ENCODE measurements at places on chromosomes 16 and 17.

- DNase-seq = no peak
Observed at GRCh38 chr17:70109497-70109896, 34.5 kb downstream of the KCNJ16 start.

DNA sequence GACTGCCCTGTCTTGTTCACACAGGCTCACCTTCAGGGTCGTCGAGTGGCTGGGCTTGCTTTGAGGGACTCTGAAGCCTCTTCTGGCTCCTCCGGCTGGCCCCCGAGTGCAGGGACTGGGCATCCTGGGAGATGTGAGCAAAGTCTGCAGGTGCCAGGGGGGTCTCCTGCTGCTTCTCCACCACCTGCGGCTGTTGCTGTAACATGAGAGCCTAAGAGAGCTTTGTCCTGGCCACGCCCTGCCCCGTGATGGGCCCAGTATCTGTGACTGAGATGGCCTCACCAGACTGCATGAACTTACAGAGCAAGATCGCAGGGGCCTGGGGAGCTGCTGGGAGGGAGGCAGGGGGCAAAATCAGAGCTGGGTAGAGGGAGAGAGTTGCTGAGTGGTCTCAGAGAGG is 12.5 kb downstream of the ERN2 start:
- DNase-seq = no peak

DNA sequence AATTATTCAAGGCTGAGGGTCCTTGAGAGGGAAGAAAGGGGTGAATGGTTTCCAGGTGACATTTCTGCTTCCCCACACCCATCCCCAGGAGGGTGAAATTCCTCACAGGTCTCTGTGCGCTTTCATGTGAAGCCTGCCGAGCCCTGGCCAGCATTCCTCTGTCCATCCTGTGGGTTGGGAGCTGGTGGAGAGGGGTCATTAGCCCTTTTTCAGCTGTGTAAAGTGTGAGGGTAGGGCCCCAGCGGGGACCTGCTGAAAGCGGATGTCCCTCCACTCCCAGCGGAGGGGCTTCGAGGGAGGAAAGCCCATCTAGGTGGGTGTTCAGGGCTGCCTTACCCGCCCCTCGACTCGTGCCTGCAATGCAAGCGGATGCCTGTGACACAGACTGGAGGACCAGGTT is 53.3 kb upstream of the DLX4 start:
- no peak for DNase-seq

DNA sequence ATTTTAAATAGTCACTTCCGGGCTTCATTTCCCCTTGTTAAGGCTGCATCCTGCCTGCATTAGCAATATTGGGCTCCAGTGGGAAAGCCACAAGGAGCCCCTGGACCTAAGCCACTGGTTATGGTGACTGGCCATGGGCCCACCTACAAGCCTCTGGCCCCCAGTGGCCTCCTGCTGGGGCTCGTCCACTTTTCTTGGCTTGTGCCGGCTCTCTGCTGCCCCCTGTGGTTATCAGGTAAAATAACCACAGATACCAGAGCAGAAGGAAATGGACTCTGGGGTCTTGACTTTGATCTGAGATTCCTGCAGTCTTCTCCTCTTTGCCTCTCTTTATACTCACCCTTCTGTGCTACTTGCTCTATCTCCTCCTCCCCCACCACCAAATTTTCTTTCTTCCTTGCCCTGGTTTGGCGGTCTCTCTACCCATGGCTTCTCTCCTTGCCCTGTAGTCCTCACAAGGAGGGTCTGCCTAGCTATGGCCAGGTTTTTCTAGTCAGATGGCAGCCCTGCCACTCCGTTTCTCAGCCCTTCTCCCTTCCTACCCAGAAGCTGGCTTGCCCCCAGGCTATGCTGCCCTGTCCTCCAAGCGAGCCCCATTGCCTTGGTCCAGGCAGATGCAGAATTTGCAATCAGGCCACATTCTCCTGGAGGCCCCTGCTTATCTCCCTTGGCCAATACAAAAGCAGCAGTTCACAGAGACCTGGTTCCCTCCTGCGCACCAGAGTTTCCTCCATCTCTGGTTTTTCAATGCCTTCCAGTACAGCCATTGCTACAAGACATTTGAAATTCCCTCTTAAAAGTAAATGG is 82.9 kb upstream of the RCVRN start:
- DNase-seq = no peak

DNA sequence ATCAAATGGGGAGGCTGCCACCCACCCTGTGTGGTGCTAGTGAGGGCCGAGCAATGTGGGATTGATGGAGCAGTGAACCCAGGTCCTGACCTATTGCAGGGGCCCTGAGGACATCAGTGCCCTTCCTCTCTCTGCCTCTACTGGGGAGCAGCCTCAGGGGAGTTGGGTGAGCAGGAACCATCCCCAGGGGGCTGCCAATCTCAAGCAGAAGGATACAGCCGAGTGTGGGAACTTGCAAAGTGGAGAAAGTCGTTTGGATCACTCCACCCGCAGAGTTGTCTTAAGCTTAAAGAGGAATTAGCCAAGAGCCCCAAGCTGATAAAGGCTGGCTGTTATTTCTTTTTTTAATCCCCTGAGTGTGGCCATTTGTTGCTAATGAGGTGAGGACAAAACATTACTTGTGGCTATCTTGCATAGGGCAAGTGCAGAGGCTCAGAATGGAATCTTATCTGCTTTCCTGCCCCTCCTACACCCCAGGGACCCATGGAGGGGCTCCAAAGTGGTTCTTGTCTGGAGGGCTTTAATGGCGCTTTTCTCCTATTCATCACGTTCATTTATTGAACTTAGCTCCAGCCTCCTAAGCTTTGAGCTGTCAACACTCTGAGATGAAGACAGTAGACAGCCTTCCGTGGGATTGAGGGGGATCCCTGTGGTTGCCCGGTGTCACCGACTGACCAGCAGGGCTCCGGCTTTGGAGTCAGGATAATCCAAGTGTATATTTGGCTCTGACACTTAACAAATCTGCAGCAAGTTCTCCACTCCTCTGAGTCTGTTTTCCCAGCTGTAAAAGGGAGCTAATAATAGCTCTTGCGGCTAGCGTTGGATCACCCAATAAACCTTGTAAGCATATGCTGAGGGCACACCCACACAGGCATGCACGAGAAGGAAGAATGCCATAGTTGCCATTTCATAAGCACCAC is 45.1 kb downstream of the MYH11 start:
- DNase-seq = no peak

DNA sequence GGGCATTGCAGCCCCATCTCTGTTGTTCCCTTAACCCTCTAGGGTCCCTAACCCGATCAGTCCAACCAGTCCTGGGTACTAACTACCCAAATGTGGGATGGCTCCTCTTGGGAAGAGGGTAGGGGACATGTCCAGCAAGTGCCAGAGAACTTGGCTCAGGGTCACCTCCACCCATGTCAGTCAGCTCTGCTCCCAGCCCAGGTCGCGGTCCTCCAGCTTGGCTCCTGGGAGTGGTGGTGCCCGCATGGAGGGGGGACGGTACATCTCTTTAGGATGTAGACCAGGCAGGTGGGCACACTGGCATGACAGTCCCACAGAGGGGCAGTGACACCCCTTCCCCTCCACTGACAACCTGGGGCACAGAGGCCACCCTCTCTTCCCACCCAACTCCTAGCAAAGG is 6.0 kb downstream of the TMUB2 start:
- DNase-seq = no peak

GRCh38 chr17:49005140-49005539 is 8.0 kb downstream of the IGF2BP1 start:
- DNase-seq = peak; percentile 13

DNA sequence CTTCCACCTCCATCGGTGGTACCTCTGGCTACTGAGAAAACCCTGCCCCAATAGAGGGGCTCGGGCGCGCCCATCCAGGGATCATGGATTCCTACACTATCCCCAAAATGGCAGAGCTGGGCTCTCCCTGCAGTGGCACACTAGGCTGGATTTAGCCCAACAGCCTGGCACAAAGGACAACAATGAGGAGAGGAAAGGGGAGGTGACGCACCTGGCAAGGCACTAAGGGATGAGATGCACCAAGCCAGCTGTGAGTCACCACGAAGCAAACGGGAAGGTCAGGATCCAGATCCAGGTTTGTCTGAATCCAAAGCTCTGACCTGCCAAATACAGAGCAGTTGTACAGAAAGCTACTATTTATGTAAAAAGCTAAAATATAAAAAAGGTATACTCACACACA is 18.1 kb downstream of the UBE2O start:
- no peak for DNase-seq

DNA sequence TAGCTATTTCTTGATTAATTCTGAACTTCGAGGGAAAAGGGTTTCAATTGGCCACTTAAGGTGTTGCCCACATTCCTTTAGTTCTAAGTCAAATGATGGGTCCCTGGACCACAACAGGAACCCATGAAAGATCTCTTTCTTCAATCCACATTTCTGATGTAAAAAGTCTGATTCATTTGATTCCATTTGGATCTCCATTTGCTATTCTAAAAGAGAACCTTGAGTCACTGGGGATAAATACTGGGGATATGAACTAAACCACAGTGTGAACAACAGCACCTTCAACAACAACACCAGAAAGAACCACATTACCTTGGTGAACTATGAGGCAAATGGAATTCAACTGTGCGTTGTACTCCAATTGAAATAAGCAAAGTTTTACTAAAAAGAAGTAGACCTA is 108.9 kb upstream of the IRX5 start:
- no peak for DNase-seq

DNA sequence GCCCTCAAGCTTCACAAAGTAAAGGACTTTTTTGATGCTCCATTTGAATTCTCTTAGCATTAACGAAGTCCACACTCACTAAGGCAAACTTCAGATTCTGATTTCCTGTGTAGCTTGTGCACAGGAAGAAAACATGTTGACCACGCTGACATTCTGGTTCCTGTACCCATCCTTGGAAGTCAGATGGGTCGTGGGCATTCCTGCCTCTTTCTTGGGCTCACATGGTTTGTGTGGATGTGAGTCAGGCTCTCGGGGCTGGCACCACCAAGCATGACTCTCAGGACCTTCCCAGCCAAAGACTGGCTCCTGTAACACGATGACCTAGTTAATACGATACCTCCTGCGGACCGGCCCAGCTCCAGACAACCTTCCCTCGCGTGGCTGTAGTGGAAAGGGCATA is 32.8 kb downstream of the ARSG start:
- no peak for DNase-seq

DNA sequence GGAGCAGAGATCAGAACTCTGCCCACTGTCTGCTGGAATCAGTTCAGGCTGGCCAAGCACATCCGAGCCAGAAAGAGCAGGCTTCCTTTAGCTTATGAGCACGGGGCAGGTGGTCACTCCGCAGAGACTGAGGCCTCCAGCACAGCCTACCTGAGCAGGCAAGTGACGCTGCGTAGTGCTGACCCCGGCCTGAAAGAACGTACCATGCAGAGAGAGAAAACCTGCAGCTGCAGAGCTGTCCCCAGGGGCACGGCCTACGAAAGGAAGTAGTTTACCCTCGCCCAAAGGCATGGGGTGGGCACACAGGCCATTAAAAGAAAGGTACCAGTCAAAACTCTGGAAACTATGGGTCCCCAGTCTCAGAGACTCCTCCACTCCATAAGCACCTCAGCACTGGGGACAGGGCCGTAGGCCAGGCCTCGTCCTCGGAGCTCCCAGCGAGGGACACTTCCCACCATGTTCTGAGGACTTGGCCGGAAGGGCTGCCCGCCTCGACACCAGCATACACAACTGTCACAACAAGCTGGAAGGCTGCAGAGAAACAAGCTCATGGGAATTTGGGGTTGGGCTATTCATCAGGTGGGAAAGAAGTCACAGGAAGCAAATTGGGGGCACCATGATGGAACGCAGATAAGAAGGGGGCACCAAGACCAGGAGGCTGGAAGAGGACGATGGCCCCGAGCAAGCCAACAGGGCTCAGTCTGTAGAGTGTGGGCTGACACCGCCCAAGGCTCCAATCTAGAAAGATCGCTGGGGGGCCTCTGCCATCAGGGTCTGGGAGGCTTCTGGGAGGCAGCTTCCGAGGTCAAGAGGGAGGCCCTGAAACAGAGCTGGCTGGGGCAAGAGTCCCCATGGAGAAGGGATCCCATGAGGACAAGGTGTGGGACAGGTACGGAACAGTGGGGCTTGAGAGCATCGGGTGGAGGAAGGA is 21.2 kb downstream of the MEAK7 start:
- DNase-seq = peak; percentile 64

GRCh38 chr16:79370736-79371135 is 229.8 kb downstream of the MAF start:
- DNase-seq = no peak

DNA sequence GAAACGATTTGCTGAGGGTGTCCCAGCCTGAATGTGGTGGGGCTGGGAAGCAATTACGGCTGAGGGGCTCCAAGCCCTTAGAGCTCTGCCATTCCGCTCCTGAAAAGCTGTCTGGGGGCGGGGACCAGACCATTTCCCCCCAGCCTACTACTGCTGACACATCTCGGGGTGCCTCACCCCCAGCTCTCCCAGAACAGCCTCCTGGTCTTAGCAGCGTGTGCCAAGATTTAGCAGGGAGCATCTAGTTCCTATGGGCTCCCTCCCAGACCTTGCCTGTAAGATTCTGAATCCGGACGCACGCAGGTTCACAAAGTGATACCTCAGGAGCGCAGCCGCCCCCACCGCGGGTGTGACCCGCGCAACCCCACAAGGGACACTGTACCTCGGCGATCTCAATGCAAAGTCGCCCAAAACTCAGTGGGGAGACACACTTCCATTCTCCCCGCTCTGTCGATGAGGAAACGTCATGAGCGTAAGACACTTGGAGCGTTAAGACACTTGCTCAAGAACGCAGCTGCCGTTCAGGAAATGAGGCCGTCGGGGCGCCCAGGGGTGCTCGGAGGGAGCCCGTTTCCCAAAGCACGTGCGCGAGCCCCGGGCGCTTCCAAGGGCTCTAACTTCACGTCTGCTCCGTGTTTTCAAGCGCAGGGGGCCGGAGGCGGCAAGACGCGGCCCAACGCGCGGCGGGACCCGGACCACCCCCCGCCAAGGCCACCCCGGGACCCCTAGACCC is 629 bp downstream of the GEMIN4 start:
- DNase-seq = no peak

DNA sequence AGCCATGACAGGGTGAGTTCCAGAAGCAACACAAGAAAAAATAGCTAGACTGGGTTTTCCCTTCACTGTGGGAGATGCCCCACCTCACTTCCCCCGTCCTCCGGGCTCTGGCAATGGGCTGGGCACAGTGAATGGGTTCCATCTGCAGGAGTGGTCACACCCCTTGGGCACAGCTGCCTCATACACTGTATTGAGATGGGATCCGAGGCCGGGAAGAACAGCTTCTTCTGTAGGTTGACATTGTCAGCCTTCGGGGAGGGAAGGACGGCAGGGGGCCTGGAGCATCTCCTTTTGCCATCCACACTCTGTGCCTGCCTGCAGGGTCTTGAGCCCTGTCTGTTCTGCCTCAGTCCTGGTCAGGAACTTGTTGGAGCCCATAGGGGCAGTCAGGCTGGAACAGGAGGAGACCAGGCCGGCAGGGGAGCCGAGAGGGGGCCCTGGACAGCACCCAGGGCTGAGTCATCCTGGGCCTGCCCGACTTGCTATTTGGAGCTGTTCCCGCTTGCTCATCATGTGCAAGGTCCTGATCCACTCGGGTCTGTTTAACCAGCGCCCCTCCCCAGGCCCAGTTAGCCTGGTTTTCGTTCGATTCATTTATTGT is 286.7 kb downstream of the SEC14L1 start:
- DNase-seq = no peak

DNA sequence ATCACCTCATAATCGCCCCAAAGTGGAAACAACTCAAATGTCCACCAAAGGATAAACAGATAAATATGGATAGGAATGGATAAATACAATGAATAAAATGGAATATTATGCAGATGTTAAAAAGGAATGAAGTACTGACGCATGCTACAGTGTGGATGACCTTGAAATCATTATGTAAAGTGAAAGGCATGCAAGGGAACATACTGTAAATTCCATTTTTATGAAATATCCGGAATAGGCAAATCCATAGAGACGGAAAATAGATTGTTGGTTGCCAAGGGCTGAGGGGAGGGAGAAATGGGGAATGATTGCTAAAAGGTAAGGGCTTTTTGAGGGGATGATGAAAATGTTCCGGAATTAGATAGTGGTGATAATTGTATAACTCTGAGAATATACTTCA is 36.0 kb downstream of the STAT5B start:
- no peak for DNase-seq
